ENCODE measurements at places on chromosomes 7 and 10. TPM values are rescaled to one million over a fixed set of nuclear protein-coding genes. Genes with fewer than 3 reads are reported as not detected.
A peak's percentile ranks its signal among the peaks of the same experiment; 100 is the strongest.

- H3K36me3 ChIP-seq: no peaks in the 10 kb centered on the region
- H3K4me1 ChIP-seq: peaks cover 8% of the 10 kb centered on the region
- DNase-seq: no peak
- H3K27ac ChIP-seq: no peak overlapping the region
- H3K27me3 ChIP-seq: no peaks in the 10 kb centered on the region
- no peak overlapping the region for H3K4me3 ChIP-seq
Observed at GRCh38 chr10:79058899-79059841, 9.6 kb upstream of the ZMIZ1 start.

DNA sequence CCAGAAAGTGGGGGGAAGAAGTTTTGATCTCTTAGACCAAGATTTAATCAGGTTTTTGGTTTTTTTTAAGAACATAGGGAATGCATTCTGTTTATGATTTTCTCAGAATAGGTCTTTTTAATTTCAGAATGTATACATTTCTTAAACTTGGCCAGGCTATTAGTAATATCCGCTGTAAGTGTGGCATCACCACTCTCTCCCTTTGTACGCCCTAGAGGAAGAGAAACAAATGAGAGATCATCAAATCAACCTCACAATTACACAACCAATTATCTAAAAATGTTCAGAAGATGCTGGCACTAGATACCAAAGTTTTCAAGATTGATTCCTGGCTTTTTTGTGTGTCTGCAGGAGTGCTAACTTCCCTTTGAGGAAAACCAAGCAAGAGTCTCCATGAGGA, 70.0 kb downstream of the KLF6 start:
- no peaks in the 10 kb centered on the region for H3K36me3 ChIP-seq
- H3K4me3 ChIP-seq: no peak overlapping the region
- DNase-seq: no peak

NPSR1 gene
- total RNA-seq: not detected

DNA sequence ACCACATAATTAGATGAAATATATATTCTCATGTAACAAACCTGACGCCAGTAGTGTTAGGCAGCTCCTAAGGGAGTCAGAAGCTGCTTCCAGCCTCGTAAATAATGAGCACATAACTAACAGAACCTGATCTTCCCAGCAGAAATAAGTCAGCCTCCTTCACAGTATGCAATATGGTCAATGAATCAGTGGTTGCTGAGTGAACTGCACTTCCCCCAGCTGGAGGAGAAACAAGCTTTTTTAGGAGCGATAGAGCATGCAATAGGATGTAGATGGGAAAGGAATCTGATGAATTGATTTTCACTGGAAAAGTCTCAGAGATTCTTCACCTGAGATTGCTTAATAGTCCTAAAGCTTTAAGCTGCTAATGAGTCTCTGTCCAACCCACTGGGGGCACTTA, 337.2 kb upstream of the LRGUK start:
- no peak for DNase-seq
- H3K36me3 ChIP-seq: no peaks in the 10 kb centered on the region
- H3K27me3 ChIP-seq: no peaks in the 10 kb centered on the region
- H3K27ac ChIP-seq: no peak overlapping the region
- H3K4me1 ChIP-seq: no peaks in the 10 kb centered on the region

DNA sequence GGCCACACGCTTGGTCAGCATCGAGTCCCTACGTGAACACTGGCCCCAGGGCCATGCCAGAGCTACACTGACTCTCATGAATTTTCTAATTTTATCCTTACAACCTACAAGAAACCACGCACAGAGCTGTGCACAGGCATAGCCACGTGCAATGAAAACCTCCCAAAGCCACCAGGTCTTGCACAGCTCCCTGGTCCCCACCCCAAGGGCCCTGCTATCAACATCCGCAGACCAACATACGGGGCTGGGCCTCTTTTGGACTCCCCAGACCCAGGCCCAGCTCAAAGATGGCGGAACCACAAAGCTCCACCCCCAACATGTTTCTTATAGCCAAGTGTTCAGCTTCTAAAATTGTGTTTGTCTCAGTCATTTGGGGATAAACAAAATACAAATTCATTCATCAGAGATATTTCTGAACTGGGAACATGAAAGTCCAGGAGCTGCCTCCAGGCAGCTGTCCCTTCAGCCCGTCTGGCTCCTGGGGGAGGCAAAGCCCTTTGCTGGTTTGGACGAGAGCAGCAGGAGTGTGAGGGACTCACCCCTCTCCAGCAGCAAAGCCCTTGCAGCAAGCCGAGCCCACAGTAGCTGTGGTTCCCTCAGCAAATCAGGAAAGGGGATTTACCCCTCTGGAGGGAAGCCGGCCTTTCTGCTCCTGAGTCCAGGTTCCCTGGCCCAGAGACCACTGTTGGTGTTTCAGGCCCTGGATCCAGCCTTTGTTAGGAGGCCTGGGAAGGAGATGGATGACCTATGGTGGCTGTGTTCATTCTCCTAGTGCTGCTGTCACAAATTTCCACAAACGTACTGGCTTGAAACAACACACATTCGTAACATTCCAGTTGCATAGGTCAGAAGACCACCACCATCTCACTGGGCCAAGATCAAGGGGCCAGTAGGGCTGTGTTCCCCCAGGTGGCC, 75.1 kb downstream of the OAT start:
- H3K27me3 ChIP-seq: no peaks in the 10 kb centered on the region
- H3K36me3 ChIP-seq: no peaks in the 10 kb centered on the region
- H3K4me3 ChIP-seq: no peak overlapping the region
- peak; percentile 12 for DNase-seq

GDF10 gene
- total RNA-seq: 0.20 TPM

DNA sequence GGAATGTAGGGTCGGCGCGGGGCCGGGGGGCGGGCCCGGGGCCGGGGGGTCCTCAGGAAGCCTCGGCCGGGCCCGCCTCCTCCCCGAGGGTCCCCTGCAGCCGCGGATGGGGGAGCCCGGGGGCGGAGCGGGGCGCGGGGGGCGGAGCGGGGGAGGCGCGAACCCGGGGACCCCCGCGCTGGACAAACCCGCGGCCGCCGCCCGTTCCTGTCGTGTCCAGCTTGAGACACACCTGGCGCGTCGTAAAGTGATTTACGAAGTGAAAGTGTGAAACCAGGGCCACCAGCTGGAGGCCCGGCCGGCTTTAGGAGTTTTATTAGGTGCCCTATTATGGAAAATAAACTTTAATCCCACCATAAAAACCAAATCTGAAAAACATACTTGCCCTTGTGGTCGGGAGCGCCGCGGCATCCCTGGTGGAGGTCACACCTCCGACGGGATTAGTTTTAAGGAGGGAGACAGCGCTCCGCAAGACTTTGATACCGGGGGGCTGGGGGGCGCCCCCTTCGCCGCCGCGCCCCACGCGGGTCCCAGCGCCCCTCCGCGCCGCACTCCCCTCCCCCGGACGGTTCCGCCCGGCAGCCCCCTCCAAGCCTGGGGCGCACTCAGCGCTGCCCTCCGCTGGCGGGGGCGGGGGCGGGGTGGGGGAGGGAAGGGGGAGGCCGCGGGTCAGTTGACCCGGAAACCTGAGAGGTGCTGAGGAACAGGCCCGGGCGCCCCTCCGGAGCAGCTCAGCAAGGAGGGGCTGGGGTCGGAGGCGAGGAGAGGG, 10.3 kb downstream of the MNX1 start:
- H3K4me3 ChIP-seq: peak overlapping the region; percentile 45
- peaks cover 80% of the 10 kb centered on the region for H3K27me3 ChIP-seq
- no peak overlapping the region for H3K27ac ChIP-seq
- peak; percentile 56 for DNase-seq
- 0 out of 2 replicates have a peak, but pooled peaks cover 4% of the 10 kb centered on the region for H3K4me1 ChIP-seq
- H3K36me3 ChIP-seq: no peaks in the 10 kb centered on the region

DNA sequence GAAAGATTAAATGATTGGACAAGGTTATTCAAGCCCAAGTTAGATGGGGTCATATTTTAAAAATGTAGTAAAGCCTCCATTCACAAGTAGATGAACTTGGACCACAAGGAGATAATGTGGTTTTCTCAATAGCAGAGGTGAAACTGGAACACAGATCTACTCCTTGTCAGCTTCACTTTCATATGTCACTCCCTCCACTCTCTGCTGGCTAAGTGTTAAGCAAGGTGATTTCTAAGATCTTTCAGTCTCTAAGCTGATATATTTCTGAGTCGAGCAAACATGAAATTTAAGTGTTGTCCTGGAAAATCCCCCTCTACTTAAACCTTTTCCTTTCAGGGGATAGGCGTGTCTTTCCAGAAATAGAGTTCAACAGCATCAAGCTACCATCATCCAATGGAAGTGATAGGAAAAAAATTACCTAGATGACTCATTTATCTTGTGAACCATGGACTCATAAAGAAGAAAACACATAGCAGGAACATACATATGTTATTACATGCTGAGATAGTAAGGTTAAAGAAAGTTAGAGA, 275.0 kb downstream of the PTEN start:
- H3K36me3 ChIP-seq: no peaks in the 10 kb centered on the region
- no peak for DNase-seq
- H3K27me3 ChIP-seq: no peaks in the 10 kb centered on the region
- H3K4me3 ChIP-seq: no peak overlapping the region
- no peak overlapping the region for H3K27ac ChIP-seq
- no peaks in the 10 kb centered on the region for H3K4me1 ChIP-seq

CPVL gene
- 28.0 TPM for total RNA-seq

- DNase-seq: no peak
- H3K27me3 ChIP-seq: no peaks in the 10 kb centered on the region
- no peak overlapping the region for H3K4me3 ChIP-seq
- H3K36me3 ChIP-seq: no peaks in the 10 kb centered on the region
- H3K4me1 ChIP-seq: no peaks in the 10 kb centered on the region
- no peak overlapping the region for H3K27ac ChIP-seq
Observed at GRCh38 chr10:81297292-81297691, 577.7 kb upstream of the NRG3 start.

DNA sequence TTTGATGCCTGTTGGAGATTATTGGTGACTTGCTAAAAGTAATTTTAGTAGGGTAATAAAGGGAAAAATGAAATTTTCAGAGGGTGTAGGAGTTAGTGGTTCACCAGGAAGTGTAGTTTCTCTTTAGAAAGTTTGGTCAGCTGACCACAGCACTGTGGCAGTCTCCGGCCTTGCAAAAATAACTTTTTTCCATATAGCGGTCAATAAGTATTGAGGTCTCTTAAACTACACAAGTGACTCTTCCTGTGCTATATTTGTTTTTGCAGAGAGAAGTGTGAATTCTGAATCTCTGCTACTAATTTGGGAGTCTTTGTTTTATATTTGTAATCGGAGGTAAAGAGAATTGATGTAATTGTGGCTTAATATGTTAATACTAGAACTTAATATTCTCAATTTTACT, 24.3 kb downstream of the PTPN12 start:
- H3K27me3 ChIP-seq: no peaks in the 10 kb centered on the region
- H3K4me3 ChIP-seq: no peak overlapping the region
- peaks cover 9% of the 10 kb centered on the region for H3K36me3 ChIP-seq
- no peak for DNase-seq

GRCh38 chr7:4878336-4879335, 4.9 kb downstream of the RADIL start:
- no peak for DNase-seq
- H3K27me3 ChIP-seq: no peaks in the 10 kb centered on the region
- H3K27ac ChIP-seq: no peak overlapping the region
- H3K4me3 ChIP-seq: no peak overlapping the region

- no peaks in the 10 kb centered on the region for H3K27me3 ChIP-seq
- H3K36me3 ChIP-seq: no peaks in the 10 kb centered on the region
- no peak for DNase-seq
Observed at GRCh38 chr7:141928845-141929195, 12.6 kb downstream of the OR9A4 start.

DNA sequence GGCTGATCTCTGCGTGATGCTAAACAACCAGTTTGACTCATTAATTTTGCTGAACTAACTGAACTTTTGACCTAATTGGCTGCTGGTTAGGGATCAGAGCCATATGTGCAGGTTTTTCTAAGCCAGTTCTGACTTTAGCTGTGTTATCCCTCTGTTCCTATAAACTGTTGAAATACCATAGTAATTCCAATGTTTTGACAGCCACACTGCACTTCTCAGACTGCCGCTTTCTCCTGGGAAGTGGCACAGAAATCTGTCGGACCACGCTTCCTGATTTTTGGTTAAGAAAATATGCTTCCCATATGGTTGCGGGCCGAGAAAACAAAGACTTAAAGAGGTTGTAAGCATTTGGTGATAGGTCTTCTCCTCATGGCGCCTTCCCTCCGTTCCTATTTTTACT, 42.3 kb downstream of the TBXAS1 start:
- no peak overlapping the region for H3K4me3 ChIP-seq
- H3K27me3 ChIP-seq: no peaks in the 10 kb centered on the region
- no peak overlapping the region for H3K27ac ChIP-seq
- DNase-seq: no peak
- H3K36me3 ChIP-seq: no peaks in the 10 kb centered on the region

ACSL5 gene
- not detected for total RNA-seq

DNA sequence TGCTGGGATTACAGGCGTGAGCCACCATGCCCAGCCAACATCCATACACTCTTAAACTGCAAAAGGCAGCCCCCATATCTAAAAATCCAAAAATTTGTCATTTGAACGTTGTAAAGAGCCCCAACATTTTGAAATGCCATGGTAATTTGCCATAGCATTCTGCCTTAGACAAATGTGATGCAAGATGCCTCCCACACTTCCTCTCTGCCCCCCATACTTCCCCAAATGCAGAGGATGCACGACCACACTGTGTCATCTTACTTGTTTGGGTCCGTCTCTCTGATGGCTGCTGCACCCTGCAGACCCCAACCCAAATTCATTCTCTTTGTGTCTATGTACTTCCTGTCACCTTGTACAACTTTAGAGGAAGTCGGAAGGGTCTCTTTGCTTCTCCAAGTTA, 1125.6 kb upstream of the AUTS2 start:
- no peak overlapping the region for H3K4me3 ChIP-seq
- no peaks in the 10 kb centered on the region for H3K36me3 ChIP-seq
- no peaks in the 10 kb centered on the region for H3K4me1 ChIP-seq
- no peak overlapping the region for H3K27ac ChIP-seq
- H3K27me3 ChIP-seq: no peaks in the 10 kb centered on the region

- no peaks in the 10 kb centered on the region for H3K27me3 ChIP-seq
- H3K4me3 ChIP-seq: no peak overlapping the region
- no peak overlapping the region for H3K27ac ChIP-seq
- H3K36me3 ChIP-seq: peaks cover 9% of the 10 kb centered on the region
- no peak for DNase-seq
- peaks cover 2% of the 10 kb centered on the region for H3K4me1 ChIP-seq
Observed at GRCh38 chr10:84567133-84567532, 238.7 kb downstream of the CCSER2 start.

DNA sequence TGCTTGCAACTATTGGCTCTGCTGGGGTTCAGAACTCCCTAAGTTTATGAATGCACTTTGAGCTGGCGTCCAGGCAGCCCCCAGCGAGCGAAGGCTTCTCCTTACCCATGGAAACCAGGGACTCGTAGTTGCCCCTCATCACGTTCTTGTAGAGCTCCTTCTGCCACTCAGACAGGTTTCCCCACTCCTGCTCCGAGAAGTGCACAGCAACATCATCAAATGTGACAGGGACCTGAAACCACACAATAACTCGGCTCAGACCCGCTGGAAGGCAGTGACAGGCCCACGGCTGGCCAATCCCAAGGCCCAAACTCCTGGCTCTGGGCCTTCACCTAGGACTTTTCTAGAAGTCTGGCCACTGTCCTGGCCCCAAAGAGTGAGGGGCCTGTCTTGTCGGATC, 6.9 kb downstream of the ZNF777 start:
- no peak overlapping the region for H3K4me3 ChIP-seq
- no peak overlapping the region for H3K27ac ChIP-seq
- H3K36me3 ChIP-seq: peaks cover 49% of the 10 kb centered on the region
- no peaks in the 10 kb centered on the region for H3K4me1 ChIP-seq
- no peaks in the 10 kb centered on the region for H3K27me3 ChIP-seq

All from H9 (cell line).